ENCODE measurements at places on chromosomes 1 and 21. TPM values are rescaled to one million over a fixed set of nuclear protein-coding genes. Genes with fewer than 3 reads are reported as not detected.

OLIG2 gene
- total RNA-seq = not detected

SPRR3 gene
- total RNA-seq = not detected

AMY1C gene
- total RNA-seq = not detected

C4BPA gene
- 0.52 TPM for total RNA-seq

LAX1 gene
- not detected for total RNA-seq

KCNK1 gene
- total RNA-seq = 1.6 TPM

CFAP141 gene
- not detected for total RNA-seq

CFHR5 gene
- total RNA-seq = not detected

FMO1 gene
- 5.7 TPM for total RNA-seq

HHIPL2 gene
- total RNA-seq = under 0.01 TPM

RNU1-2 gene
- total RNA-seq = under 0.01 TPM

PLA2G4A gene
- 5.2 TPM for total RNA-seq

NR1I3 gene
- total RNA-seq = not detected

TMPRSS2 gene
- total RNA-seq = not detected

HRNR gene
- not detected for total RNA-seq

GSTM3 gene
- total RNA-seq = 24.5 TPM

KCND3 gene
- 1.0 TPM for total RNA-seq

KDM5B gene
- 93.4 TPM for total RNA-seq

KRTAP13-2 gene
- not detected for total RNA-seq

ARL8A gene
- 12.5 TPM for total RNA-seq

TPTE gene
- total RNA-seq = not detected

LENEP gene
- total RNA-seq = not detected

CNR2 gene
- under 0.01 TPM for total RNA-seq

AMY1B gene
- total RNA-seq = not detected

MACO1 gene
- 16.2 TPM for total RNA-seq

KISS1 gene
- not detected for total RNA-seq

C21orf58 gene
- total RNA-seq = 3.1 TPM

TMEM200B gene
- 6.8 TPM for total RNA-seq

TM2D1 gene
- 56.9 TPM for total RNA-seq

FCER1A gene
- total RNA-seq = 0.52 TPM

HTR6 gene
- not detected for total RNA-seq

XKR8 gene
- 2.6 TPM for total RNA-seq

SPRR4 gene
- not detected for total RNA-seq

RIMS3 gene
- 0.52 TPM for total RNA-seq
